ENCODE measurements at places on chromosomes 6 and 20.

GRCh38 chr6:3388786-3389185 lies 68.1 kb downstream of the SLC22A23 start:
- DNase-seq, result no peak

GRCh38 chr20:4942331-4942730 lies 59.0 kb downstream of the SLC23A2 start:
- DNase-seq, result no peak

DNA sequence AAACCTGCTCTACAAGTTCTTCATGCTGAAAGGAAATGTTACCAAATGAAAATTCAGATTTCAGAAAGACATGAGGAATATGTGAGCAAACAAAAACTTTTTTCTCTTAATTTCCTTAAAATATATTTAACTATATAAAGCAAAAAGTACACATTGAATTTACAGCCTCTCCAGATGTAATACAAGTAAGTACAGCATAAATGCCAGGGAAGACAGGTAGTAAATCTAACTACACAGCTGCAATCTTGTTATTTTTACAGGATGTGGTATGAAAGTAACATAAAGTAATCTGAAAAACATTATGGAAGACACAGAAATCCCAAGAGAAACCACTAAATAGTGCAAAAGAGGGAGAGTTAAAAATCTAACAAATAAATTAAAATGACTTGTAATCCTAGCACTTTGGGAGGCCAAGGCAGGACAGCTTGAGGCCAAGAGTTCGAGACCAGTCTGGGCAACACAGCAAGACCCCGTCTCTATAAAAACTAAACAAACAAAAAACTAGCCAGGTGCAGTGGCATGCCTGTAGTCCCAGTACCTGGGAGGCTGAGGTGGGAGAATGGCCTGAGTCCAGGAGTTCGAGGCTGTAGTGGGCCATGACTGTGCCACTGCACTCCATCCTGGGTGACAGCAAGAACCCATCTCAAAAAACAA lies 50.7 kb downstream of the FAM8A1 start:
- no peak for DNase-seq

- no peak for DNase-seq
Measured at GRCh38 chr6:109701774-109702173, 10.7 kb downstream of the FIG4 start.

- DNase-seq, result no peak
Measured at GRCh38 chr20:64188682-64189529, 24.7 kb downstream of the MYT1 start.

GRCh38 chr20:61896058-61896961 lies 169.4 kb downstream of the TAF4 start:
- DNase-seq, result peak; percentile 87

GRCh38 chr20:51687108-51687507 lies 81.1 kb downstream of the ATP9A start:
- DNase-seq, result peak; percentile 20

- DNase-seq, result no peak
Measured at GRCh38 chr6:155424181-155424580, 31.5 kb downstream of the NOX3 start.

DNA sequence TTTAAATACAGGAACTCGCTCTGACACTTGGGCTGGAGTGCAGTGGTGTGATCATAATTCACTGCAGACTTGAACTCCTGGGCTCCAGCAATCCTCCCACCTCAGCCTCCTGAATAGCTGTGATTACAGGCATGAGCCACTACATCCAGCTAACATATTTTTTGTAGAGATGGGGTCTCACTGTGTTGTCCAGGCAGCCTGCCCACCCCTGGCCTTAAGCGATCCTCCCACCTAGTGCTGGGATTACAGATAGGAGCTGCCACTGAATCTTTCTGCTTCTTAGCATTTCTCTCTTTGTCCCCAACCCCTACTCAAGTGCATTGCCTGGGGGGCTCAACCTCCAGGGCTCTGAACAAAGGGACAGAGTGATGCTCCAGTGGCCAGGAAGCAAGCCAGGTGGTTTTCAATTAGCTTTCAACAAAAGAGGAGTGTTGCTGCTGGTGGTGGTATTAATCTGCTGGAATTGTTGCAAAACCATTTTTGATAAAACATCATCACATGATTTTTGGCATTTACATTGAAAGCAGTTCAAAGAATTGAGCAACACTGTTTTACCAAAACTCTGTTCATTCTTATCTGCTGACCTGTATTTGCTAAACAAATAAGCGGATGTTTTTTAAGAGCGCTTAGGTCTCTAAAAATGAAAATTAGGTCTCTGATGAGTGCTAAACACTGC lies 40.4 kb upstream of the BPIFA2 start:
- no peak for DNase-seq

DNA sequence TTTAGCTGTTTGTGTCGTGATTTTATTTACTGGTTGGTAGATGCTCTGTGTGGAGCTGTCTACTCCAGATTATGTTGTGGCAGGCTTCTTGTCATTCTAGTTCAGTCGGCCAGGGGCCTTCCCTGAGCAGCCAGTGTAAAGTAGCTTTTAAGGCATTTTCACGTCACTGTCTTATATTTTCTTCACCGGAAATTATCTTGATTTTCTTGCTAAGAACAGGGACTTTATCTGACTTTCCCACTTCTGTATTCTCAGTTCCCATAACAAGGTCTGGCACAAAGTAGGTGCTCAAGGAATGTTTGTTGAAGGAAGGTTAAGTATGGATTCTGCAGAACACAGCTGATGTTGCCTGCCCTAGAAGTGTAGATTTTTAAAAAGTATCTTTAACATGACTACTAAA lies 868 bp downstream of the LTV1 start:
- peak; percentile 8 for DNase-seq

GRCh38 chr6:142246960-142247359 lies 54.8 kb upstream of the ADGRG6 start:
- DNase-seq, result no peak

DNA sequence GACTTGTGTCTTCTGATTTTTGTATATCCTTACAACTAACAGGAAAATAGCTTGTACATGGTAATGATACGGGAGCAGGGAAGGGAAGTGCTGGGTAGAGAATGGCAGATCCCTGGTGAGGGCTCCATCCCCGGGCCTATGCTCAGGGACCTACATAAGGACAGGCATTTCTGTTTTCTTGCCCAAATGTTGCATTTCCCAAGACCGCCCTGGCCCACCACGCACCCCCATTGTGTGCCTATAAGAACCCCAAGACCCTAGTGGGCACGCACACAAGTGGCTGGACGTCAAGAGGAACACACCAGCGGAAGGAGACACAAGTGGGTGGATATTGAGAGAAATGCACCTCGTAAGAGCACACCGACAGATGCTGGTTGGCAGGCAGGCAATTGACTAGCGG lies 616.3 kb upstream of the MAN1A1 start:
- DNase-seq, result no peak

DNA sequence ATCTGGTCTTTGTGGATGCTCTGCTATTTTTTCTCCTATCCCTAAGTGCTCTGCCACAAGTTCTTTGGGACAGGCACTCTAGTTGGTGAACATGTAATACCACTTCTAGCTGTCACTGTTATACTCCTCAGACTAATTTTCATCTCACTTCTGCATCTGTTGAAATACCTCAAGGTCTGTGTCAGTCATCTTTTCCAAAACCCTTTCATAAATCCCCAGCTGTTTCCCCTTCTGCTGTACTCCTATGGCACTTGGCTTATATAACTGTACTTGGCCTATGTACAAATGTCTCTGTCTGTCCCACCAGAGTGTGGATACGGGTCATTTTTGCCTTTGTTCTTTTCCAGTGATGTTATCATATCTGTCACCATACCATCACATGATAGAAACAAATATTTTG lies 124.2 kb downstream of the FHL5 start:
- no peak for DNase-seq

DNA sequence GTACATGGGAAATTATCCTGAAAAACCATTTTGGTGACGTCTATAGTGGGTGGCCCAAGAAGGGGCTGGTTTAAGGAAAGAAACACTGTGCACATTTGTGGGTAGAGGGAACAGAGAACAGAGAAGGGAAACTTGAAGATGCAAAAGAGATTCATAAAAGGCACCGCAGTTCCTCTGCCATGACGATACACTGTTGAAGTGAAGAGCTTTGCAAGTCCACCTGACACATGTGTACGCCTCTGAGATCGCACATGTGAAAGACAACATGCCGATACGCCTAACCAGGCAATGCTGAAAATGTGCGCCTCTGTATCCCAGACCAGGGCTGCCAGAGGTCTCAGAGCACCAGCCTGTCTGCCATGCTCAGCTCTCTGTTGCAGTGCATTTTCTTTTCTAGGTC lies 180.9 kb downstream of the KIF16B start:
- no peak for DNase-seq

DNA sequence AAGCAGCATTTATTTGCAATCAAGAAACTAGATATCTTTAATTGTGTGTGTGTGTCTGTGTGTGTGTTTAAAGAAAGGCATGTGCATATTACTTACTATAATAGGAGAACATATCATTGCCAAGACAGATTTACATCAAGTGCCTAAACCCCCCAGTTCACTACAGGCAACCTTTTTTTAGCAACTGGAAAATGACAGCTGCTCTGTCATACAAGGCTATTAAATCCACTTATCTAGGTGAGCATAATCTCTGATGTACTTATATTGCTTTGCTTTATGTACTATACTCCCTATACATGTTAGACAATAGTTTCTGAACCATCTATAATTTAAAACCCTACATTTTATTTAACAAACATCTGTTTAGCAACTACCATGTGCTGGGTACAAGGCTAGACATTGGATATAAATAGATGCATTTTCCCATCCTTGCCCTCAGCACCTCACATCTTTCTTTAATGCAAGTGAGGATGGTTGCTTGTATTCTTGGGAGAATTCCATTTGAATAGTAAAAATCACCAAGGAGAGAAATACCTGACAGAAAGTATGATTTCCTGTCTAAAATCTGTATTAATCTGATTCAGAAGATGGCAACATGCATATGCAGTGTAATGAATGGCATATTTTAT lies 398.3 kb downstream of the LAMA2 start:
- no peak for DNase-seq

DNA sequence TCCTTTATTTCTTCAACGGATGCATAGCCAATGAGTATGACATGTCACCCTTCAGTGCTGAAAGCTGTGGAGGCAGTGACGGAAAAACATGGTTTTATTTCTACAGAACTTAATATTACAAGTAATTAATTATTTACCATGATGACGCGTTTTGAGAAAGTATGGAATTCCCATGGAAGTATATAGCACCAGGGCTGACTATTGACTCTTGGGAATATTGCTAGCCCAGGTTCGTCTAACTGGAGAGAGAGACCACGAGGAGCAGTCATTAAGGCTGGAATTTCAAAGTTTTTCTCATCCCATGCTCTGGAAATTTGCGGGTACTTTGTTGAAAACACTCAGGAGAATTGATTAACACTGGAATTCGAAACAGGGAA lies 155.2 kb upstream of the PRSS16 start:
- DNase-seq, result peak; percentile 5

- peak; percentile 7 for DNase-seq
Measured at GRCh38 chr6:71383901-71384489, 95.4 kb downstream of the OGFRL1 start.

- no peak for DNase-seq
Measured at GRCh38 chr20:58021481-58021880, 207.0 kb downstream of the ANKRD60 start.

- no peak for DNase-seq
Measured at GRCh38 chr6:43932259-43933147, 162.5 kb downstream of the VEGFA start.

GRCh38 chr6:24481449-24481848 lies 7.9 kb downstream of the GPLD1 start:
- no peak for DNase-seq

DNA sequence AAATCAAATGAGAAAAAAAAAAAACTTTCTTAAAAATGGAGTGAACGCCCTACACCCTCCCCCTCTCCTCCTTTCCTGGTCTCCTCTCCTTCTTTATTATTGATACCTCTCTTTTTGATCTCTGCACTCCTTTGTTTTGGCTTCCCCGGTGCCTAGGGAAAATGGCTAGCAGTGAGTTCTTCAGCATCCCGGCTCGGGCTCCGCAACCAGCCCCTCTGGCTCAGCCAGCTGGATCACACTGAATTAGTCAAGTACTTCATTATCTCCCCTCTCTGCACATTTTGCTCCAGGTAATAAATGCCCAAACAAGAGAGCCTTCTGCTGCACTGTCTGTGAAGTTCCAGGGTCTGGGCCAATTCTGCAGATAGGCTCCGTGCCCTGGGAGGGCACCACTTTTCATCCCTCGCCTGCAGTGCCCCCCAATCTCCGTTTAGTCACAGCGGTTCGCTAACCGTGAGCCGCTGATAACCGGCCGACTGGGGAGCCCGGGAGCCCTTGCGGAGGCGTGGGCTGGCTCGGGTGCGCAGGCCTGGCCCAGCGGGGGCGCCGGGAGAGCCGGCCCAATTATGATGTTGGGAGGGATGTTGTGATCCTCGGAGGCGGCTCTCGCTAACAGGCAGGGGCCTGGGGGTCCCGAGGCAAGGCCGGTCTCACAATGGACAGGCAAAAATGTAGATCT lies 301.9 kb downstream of the TFAP2A start:
- no peak for DNase-seq

- no peak for DNase-seq
Measured at GRCh38 chr6:15642276-15642675, 20.6 kb downstream of the DTNBP1 start.

DNA sequence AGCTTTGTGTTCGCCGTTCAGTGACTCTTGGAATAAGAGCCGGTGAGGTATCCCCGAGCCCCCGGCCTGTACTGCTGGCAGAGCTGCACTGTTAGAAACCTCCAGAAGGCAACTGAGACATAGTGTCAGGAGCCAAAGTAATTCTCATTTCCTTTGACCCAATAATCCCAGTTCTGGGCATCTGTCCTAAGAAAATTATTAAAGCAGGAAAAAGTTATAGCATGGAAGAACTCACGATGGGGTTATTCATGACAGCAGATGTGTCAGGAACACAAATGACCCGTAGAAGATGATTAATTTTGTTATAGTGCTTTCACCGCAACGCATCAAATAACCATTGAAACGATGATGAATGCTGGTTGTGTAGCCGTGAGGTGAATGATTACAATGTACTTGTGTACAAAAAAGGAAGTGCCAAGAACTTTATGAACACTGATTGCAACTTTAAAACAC lies 20.3 kb downstream of the CYP21A2 start:
- DNase-seq, result no peak

All from hepatic stellate cell (primary cell).